AG09319 (cell line): ENCODE measurements at places on chromosomes 7 and 10.
A peak's percentile ranks its signal among the peaks of the same experiment; 100 is the strongest.

DNA sequence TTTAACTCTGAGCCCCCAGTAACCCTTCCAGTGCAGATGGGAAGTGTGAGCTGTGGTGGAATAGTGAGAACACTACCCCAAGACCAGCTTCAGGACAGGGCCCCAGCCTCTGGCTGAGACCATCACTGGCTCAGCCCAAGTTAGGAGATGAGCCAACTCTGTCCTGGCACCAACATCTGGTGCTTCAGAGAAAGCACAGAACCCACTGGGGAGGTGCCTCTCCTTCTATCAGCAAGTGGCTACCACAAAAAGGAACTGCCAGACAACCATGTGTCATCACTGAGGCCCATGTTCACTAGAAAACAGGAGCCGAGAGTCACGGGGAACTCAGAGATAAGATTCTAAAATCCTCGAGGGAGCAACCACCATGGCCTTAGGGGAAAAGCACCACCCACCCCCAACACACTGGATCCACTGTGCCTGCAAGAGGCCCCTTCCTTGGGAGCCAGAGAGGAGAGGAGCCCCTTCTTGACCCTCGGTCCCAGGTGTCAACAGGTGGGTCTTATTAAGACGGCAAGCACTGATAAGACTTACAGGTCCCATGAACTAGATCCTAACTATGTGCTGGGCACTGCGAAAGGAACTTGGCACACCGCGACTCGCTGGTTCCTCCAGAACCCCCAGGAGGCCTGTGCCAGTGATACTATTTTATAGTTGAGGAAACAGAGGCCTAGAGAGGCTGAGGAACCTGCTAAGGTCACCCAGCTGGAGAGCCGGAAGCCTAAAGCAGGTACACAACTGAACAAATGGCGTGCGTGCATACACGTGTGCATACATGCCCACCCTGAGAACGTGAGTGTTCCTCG lies 102.7 kb downstream of the FAM53B start:
- no peak for DNase-seq

DNA sequence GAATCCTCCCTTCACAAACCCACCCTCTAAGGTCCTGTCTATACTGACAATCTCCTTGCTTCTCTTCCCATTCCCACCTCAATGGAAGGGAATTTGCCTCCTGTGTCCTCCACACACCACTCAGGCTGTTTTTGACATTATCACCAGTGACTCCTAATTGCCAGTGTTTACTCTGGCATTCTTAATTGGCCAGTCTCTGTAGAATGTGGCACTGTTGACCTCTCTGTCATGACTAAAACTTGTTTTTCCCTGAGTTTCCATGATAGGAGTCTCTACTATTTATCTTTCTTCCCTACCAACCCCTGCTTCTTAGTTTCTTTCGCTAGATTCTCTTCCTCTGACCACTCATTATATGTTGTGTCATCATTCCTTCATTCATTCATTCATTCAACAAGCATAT lies 12.1 kb downstream of the SLC16A12 start:
- no peak for DNase-seq

- DNase-seq: no peak
Observed at GRCh38 chr10:78920011-78920410, 148.8 kb upstream of the ZMIZ1 start.

DNA sequence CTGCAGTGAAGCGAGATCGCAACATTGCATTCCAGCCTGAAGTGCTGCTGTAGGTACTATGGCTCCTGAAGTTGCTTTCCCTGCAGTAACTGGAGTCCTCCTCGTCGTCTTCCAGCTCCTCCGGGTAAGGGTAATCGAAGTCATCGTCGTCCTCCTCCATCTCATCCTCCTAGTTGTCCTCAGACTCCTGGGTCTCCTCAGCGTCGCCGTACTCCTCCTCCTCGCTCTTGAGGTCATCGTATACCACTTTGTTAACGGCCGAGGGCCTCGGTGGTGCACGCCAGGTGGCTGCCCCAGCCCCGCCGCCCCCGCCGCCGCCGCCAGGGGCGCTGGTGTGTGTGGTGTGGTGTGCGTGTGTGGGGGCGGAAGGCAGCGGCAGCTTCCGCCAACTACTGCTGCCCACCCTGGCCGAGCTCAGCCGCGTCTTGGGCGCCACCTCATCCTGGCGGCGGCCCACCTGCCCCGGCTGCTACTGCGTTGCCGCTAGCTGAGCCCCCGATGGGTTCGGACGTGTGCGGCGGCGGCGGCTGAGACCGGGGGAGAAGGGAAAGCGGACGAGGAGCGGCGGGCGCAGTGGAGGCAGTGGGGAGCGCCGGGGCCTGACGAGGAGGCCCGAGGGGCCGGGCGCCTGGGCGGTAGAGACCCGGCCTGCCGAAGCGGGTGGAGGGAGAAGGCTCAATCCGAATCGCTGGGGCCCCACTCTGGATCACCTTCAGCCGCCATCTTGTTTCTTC lies 11.8 kb upstream of the ACBD5 start:
- no peak for DNase-seq

DNA sequence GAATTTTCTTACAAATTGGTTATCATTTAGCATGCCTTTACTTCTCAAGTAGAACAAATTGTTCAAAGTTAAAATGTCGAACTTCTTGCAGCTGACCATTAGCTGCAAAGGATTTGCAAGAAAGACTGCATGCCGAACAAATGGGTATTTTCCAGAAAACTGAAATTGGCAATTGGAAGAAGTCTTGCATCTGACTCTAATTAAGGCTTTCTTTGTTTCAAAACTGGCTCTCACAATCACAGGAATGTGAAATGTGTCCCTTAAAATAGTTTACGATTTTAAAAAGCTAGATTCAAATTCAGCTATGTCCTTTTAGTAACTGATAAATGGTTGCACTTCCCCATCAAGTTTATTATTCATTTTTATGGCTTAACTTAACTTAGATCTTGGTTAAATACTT lies 207.9 kb downstream of the ARL4A start:
- peak; percentile 19 for DNase-seq

- DNase-seq: no peak
Observed at GRCh38 chr7:154424350-154424749, 372.2 kb downstream of the DPP6 start.

GRCh38 chr10:110840225-110840922 lies 31.4 kb upstream of the PDCD4 start:
- no peak for DNase-seq

GRCh38 chr10:79072041-79072441 lies 3.3 kb downstream of the ZMIZ1 start:
- DNase-seq: no peak

DNA sequence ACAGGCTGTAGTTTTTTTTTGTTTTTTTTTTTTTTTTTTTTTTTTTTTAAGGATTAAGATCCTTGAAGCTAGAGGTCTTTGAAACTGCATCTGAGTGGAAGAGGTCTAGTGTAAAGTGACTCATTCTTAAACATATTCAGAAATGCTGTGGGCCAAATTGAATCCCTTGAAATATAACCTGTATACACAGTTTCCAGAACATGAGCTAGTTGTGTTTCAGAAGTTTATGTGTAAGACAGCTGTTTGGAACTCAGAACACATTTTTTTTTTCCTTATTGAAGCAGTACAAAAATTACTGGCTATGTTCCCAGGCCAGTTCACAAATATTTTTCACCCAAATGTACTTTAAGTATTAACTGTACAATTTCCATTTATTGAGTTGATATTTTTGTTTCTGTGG lies 67.9 kb downstream of the PPP1R9A start:
- DNase-seq: no peak

DNA sequence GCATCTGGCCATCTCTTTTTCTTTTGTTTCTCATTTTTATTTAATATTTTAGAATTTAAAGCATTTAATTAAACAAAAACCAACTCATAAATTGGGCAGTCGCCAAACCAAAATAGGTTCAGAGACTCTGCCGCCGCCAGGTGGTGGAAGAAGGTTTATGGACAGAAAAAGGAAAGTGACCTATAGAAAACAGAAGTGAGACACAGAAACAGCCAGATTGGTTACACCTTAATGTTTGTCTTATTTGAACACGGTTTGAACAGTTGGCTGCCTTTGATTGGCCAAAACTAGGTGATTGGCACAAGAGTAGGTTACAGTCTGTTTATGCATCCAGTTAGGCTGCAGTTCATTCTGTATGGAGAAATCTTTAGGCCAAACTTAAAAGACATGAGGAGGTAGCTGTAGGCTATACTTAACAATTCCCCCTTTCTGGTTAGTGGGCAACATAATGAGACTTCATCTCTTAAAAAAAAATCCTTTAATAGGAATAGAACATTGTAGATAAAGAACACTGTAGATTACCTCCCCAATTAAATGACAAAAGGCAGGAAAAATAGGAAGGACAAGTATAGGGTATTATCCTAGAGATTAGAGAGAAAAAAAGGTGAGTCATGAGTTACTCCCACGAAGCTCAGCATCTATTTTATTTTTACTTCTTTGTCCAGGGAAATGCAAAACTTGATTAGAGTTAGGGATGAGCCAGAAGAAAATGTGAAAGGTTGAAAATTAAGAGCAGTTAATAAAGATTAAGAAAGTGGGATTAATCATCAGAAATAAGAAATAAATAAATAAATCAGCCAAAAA lies 23.9 kb upstream of the CYCS start:
- no peak for DNase-seq

DNA sequence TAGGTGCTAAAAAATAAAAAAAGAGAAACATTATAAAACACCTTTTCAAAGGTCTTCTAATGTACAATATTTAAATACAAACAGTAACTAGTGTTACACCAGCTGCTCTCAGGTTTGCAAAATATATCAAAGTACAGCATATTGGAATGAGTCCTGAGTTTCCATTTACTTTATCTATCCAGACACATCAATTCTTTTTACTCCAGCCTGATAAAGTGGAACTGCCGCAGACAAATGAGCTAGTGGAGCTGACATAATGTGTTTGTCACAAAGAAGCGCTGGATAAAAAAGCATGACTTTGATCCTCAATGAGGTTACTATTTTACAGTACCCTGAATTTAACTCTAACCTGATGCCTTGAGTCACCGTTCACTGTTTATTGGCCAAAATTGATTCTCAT lies 1243.1 kb downstream of the GATA3 start:
- no peak for DNase-seq

GRCh38 chr7:97026715-97027426 lies 2.2 kb upstream of the DLX5 start:
- no peak for DNase-seq

DNA sequence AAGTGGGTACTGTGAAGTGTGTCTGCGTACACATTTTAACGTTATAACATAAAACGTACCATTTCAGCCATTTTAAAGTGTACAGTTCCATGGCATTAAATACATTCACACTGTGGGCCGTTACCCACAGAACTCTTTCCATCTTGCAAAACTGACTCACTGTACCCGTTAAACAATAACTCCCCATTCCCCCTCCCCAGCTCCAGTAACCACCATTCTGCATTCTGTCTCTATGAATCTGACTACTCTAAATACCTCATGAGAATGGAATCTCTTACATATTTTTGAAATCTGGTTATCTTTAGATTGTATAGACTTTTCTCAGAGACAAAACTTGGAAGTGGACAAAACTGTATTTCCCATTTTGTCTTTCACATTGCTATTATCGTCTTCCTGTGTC lies 9.3 kb downstream of the ARL3 start:
- DNase-seq: no peak

- DNase-seq: no peak
Observed at GRCh38 chr7:23742051-23742450, 32.0 kb downstream of the STK31 start.

GRCh38 chr10:22251751-22252223 lies 34.0 kb upstream of the EBLN1 start:
- DNase-seq: no peak

GRCh38 chr10:88857831-88858230 lies 6.2 kb upstream of the ANKRD22 start:
- DNase-seq: no peak

DNA sequence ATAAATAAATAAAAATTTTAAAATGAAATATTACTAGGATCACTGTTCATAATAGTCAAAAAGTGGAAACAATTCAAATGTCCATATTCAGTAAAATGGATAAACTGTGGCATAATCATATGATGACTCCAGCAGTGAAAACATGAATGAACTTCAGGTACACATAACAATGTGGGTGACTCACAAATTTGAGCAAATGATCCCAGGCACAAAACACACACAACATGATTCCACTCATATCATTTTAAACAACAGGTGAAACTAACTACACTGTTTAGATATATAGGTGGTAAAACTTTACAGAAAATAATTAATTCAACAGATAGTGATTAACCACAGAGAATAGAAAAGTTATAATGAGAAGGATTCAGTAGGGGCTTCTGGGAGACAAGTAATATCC lies 14.7 kb upstream of the SAMD8 start:
- DNase-seq: no peak

- DNase-seq: no peak
Observed at GRCh38 chr7:8566016-8566415, 132.6 kb downstream of the NXPH1 start.

GRCh38 chr10:31754803-31755624 lies 173.6 kb downstream of the ARHGAP12 start:
- DNase-seq: no peak

DNA sequence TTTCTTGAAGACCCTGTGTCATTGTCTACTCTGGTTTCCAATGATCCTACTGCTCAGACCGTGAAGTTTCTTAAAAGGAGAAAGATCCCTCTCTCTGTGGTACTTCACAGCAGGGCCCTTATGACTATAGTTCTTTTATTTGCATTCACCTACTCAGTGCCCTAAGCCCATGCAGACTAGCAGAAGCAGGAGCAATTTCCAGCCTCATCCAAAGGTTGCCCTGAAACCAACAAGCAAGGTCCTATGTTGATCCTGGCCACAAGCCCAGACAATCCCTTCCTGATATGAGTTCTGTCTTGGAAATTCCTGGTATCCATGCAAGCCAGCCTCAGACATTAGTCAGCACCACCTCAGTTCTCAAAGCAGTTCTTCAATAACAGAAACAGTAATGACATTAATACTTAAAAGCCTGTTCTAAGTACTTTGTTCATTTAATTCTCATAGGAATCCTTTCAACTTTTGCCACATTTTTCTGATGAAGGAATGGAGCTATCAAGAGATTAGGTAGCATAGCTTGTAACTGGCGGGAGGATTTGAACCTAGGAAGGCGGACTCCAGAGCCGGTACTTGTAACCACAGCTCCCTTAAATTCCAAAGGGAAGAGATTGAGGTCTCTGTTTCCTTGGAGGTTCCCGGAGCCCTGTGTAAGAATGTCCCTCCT lies 58.1 kb upstream of the ST8SIA6 start:
- peak; percentile 83 for DNase-seq

- no peak for DNase-seq
Observed at GRCh38 chr7:17968791-17969715, 28.8 kb upstream of the SNX13 start.

DNA sequence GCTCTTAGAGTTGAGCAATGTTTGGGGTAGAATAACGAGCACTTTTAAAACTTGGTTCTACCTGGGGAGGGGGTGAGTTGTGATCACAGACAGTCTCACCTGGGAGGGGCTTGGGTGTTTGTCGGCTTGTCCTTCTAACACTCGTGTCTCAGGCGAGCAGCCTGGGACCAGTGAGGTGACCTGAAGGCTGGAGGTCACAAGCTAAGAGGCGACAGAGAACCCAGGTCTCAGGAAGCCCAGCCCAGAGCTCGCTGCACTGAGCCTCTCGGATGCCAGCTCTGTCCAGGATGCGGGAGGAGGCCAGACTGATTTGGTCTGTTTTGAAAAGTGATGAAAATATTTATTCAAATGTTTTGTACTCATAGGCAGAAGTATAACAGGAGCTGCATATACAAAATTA lies 11.8 kb downstream of the HTRA1 start:
- DNase-seq: no peak

- DNase-seq: no peak
Observed at GRCh38 chr7:116021237-116021636, 9.3 kb downstream of the TFEC start.
